Thoracic aorta (tissue), 2 donors: ENCODE measurements at places on chromosomes 6 and 20.

DNA sequence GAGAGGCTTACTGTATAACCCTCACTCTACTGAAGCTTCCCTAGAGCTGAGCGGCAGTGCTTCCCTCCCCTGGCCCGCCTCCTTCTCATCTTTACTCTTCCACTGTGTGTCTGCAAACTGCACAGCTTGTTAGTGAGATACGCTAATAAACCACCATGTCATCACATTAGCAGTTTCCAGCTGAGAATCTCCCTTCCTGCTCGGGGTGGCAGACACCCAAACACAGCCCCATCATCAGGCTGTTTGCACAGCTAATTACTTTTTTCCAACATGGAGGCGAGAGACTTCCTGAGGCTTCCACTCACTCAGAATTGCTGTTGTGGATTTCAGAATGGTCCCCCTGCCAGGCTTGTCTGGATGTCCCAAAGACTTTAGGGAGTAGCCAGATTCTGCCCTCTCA is 444.9 kb upstream of the SULF2 start:
- no peak for DNase-seq
- no peak overlapping the region for H3K4me3 ChIP-seq
- H3K27ac ChIP-seq = no peak overlapping the region
- H3K4me1 ChIP-seq = no peaks in the 10 kb centered on the region

DNA sequence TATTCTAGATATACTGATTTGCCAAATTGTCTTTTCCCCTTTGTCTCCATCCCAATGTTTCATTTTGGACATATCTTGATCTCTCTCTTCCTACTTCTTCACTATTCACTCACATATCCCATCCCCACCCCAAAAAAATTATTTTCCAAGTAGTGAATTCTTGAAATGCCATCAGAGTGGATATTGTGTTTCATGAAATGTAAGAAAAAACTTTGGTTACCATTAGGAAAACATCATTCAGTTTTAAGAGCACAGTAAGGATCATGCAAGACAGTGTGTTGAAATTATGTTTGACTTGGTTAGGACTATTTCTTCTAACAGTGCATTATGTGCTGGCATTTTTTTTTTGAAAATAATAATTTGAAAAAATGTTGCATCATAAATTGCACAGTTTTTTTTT is 5.7 kb downstream of the RSPO3 start:
- no peak overlapping the region for H3K27ac ChIP-seq
- no peaks in the 10 kb centered on the region for H3K27me3 ChIP-seq
- no peak overlapping the region for H3K4me3 ChIP-seq
- DNase-seq = no peak

- no peak for DNase-seq
- H3K4me3 ChIP-seq = peak overlapping the region; percentile 85
- no peaks in the 10 kb centered on the region for H3K27me3 ChIP-seq
- H3K36me3 ChIP-seq = peaks cover 13% of the 10 kb centered on the region
- H3K27ac ChIP-seq = peak overlapping the region; percentile 62
These were observed 644 bp downstream of the MAD2L1BP start for GRCh38 chr6:43636308-43636659.

GRCh38 chr20:61451009-61451408 is 198.9 kb downstream of the CDH4 start:
- H3K4me1 ChIP-seq = no peaks in the 10 kb centered on the region
- no peak overlapping the region for H3K27ac ChIP-seq
- no peaks in the 10 kb centered on the region for H3K36me3 ChIP-seq
- H3K27me3 ChIP-seq = no peaks in the 10 kb centered on the region
- no peak for DNase-seq

- no peaks in the 10 kb centered on the region for H3K27me3 ChIP-seq
- no peak for DNase-seq
- H3K4me1 ChIP-seq = peaks cover 4% of the 10 kb centered on the region
- H3K4me3 ChIP-seq = no peak overlapping the region
- H3K36me3 ChIP-seq = no peaks in the 10 kb centered on the region
- no peak overlapping the region for H3K27ac ChIP-seq
These were observed 27.7 kb downstream of the RIPOR2 start for GRCh38 chr6:24907919-24908649.

- H3K4me1 ChIP-seq = no peaks in the 10 kb centered on the region
- no peak overlapping the region for H3K4me3 ChIP-seq
- no peaks in the 10 kb centered on the region for H3K27me3 ChIP-seq
- no peak for DNase-seq
- H3K27ac ChIP-seq = no peak overlapping the region
These were observed 6.1 kb downstream of the C20orf173 start for GRCh38 chr20:35523298-35523888.

DNA sequence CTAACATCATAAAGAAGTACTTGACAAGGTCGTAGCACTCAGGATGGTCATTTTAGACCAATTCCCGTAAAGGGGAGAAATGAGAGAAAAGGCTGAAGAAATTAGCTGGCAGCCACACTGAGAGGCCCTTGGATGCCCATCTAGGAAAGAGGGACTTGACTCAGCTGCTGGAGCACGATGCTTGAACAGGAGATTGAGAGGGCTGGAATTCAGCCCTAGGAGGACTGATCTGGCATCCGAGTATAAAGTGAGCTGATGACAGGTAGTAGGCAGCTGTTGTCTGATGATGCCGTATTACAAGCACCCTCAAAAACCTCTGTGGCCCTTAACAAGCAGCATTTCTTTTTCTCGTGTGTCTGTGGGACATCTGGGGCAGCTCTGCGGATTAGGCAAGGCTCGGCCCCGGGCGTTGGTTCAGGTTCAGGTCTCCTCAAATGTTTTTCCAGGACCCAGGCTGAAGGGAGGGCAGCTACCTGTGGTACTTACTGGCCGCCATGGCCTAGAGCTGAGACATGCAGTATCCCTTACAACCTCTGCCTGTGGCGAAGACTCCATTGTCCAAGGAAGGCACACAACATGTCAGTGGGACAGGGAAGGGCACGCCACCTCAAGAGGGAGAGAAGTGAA is 219.6 kb upstream of the SNX9 start:
- no peak overlapping the region for H3K27ac ChIP-seq
- H3K4me3 ChIP-seq = no peak overlapping the region
- DNase-seq = no peak
- H3K27me3 ChIP-seq = no peaks in the 10 kb centered on the region
- no peaks in the 10 kb centered on the region for H3K4me1 ChIP-seq

- no peak overlapping the region for H3K4me3 ChIP-seq
- peaks cover 43% of the 10 kb centered on the region for H3K36me3 ChIP-seq
- DNase-seq = no peak
- peaks cover 19% of the 10 kb centered on the region for H3K4me1 ChIP-seq
- H3K27ac ChIP-seq = no peak overlapping the region
These were observed 13.8 kb downstream of the MRPL14 start for GRCh38 chr6:44113414-44113813.

DNA sequence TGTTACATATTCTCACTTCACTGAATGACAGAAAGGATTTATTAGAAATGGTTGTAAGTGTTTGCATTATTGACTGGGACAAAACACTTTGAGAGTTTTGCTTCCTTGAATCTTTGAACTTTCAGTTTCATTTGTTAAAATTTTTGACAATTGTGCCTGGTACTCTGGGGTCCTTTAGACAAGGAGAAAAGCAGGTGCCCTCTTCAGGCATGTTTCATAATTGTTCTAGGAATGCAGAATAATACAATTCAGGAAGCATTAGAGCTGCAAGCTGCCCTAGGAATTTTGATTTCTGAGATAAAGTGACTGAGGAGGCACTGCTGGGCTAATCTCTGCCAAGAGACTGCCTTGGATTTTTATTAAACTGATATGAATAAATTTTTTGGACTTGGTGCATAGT is 49.7 kb downstream of the TOP1 start:
- H3K4me1 ChIP-seq = peaks cover 77% of the 10 kb centered on the region
- peak overlapping the region; percentile 21 for H3K4me3 ChIP-seq
- no peak overlapping the region for H3K27ac ChIP-seq

GRCh38 chr6:74346936-74347535 is 651.0 kb downstream of the CD109 start:
- no peak overlapping the region for H3K4me3 ChIP-seq
- no peaks in the 10 kb centered on the region for H3K36me3 ChIP-seq
- no peaks in the 10 kb centered on the region for H3K27me3 ChIP-seq
- no peaks in the 10 kb centered on the region for H3K4me1 ChIP-seq
- no peak for DNase-seq
- H3K27ac ChIP-seq = no peak overlapping the region

- no peak overlapping the region for H3K27ac ChIP-seq
- no peaks in the 10 kb centered on the region for H3K27me3 ChIP-seq
- peaks cover 65% of the 10 kb centered on the region for H3K4me1 ChIP-seq
- no peaks in the 10 kb centered on the region for H3K36me3 ChIP-seq
- DNase-seq = no peak
These were observed 3.0 kb downstream of the YWHAB start for GRCh38 chr20:44888226-44889103.

DNA sequence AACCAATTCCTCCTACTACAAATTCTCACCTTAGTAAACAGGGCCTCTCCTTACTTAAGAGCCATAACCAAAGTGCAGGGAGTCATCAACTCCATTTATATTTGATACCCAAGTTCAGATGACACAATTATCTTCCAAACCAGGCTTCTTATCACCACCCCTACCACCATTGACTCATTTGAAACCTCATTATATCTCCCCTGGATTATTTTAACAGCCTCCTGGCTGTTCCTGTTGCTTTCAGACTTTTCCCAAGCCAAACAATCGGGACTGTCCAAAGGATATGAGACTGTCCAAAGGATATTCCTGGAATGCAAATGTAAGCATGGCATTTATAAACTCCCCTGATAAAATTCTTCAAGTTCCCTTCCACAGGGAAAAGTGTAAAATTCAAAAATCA is 394.3 kb downstream of the MAFB start:
- no peaks in the 10 kb centered on the region for H3K36me3 ChIP-seq
- no peak for DNase-seq
- peaks cover 13% of the 10 kb centered on the region for H3K4me1 ChIP-seq
- H3K27me3 ChIP-seq = no peaks in the 10 kb centered on the region
- no peak overlapping the region for H3K4me3 ChIP-seq

DNA sequence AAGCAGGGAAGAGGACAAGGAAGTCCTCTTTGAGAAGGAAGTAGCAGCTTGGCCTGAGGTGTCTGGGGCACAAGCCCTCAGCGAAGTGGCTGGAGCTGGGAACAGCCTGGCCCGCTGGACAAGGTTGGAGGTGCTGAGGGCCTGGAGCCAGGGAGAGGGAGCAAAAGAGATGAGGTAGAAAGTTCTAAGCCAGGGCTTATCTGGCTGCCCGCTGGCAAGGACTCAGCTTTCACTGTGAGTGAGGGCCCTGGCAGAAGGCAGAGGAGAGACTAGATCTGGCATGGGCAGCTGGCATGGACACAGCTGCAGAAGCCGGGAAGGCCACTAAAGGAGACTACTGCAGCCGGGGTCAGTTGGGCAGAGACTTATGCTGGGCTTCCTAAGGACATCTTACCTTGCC is 21.8 kb upstream of the PCMTD2 start:
- H3K27me3 ChIP-seq = no peaks in the 10 kb centered on the region
- DNase-seq = no peak
- H3K36me3 ChIP-seq = no peaks in the 10 kb centered on the region
- H3K4me1 ChIP-seq = no peaks in the 10 kb centered on the region
- no peak overlapping the region for H3K27ac ChIP-seq
- no peak overlapping the region for H3K4me3 ChIP-seq

GRCh38 chr6:40912158-40912946 is 126.7 kb downstream of the UNC5CL start:
- H3K4me1 ChIP-seq = peaks cover 5% of the 10 kb centered on the region
- H3K27ac ChIP-seq = no peak overlapping the region

- no peak for DNase-seq
- H3K4me3 ChIP-seq = peak within 1 kb of the TSS; percentile 90
- peaks cover 11% of the 10 kb centered on the region for H3K4me1 ChIP-seq
- no peaks in the 10 kb centered on the region for H3K36me3 ChIP-seq
- no peaks in the 10 kb centered on the region for H3K27me3 ChIP-seq
These were observed at the start of gene HELZ2 for GRCh38 chr20:63574156-63574828. Gene HELZ2, minus strand, starts transcription at chr20:63574239. Its CDS starts 1,854 bp downstream, at chr20:63572385.

DNA sequence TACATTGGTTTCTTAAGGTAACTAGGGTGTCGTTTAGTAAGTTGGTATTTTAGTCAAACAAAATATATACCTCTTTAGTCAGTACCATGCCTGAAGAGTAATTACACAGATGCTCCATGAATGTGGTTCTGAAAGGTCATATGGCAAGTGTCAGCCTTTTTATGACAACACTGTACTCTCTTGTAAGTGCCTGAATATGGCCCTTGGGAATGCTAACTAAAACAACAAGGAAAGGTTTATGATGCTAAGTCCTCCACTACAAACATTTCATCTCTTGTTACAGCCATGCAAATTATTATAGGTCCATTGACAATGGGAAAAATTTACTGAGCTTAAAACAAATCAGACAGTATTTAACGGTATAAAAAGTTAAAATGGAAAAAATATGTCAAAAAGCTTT is 39.0 kb upstream of the SUPT3H start:
- no peak overlapping the region for H3K27ac ChIP-seq
- peaks cover 24% of the 10 kb centered on the region for H3K27me3 ChIP-seq
- no peak overlapping the region for H3K4me3 ChIP-seq

GRCh38 chr6:160420969-160421556 is 72.9 kb downstream of the SLC22A3 start:
- DNase-seq = no peak
- peak overlapping the region; percentile 89 for H3K27ac ChIP-seq
- H3K36me3 ChIP-seq = peaks cover 10% of the 10 kb centered on the region

DNA sequence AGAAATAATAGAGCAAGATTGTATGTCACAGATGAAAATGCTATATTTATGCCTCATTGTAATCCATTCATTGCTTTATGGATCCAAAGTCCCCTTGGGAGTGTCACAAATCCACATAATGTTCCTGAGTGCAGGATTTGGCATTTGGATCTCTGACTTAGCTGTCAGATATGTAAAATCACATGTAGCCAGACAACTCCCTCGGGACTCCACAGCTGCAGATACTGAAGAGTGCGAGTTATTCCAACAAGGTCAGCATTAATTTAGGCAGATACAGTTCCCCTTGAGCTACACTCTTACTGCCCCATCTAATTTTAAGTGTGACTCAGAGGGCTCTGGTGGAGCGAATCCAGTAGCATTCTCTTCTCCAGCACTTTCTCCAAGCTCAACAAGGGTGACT is 433.2 kb downstream of the CD83 start:
- no peaks in the 10 kb centered on the region for H3K27me3 ChIP-seq
- H3K36me3 ChIP-seq = no peaks in the 10 kb centered on the region
- no peak overlapping the region for H3K27ac ChIP-seq
- DNase-seq = no peak
- no peaks in the 10 kb centered on the region for H3K4me1 ChIP-seq
- no peak overlapping the region for H3K4me3 ChIP-seq

DNA sequence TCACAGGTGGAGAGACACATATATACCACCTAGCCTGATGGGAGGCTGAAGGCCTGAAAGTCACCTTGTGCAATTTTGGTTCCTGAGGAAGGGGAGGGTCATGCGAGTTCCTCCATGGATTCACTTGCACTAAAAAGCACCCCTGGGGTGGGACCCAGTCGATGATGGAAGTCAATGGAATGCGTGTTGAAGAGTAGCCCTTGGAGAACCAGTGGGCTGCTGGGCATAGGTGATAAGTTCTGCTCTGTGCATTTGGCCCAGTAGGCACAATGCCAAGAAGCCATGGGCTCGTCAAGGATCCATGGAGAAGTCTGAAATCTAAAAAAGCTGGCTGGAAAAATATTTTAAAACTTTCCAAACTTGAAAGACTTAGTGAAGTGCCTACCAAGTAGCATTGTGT is 18.9 kb upstream of the SCRT2 start:
- no peaks in the 10 kb centered on the region for H3K4me1 ChIP-seq
- H3K27me3 ChIP-seq = no peaks in the 10 kb centered on the region
- H3K4me3 ChIP-seq = no peak overlapping the region
